Stimulated activated CD4-positive, alpha-beta T cell treated with anti-CD3 and anti-CD28 coated beads, Interleukin-15, amount 100 ng/mL, for 1 hour (primary cell): ENCODE measurements at places on chromosomes 7 and 10.

- DNase-seq, result no peak
Observed at GRCh38 chr7:121166916-121167315, 161.9 kb upstream of the WNT16 start.

DNA sequence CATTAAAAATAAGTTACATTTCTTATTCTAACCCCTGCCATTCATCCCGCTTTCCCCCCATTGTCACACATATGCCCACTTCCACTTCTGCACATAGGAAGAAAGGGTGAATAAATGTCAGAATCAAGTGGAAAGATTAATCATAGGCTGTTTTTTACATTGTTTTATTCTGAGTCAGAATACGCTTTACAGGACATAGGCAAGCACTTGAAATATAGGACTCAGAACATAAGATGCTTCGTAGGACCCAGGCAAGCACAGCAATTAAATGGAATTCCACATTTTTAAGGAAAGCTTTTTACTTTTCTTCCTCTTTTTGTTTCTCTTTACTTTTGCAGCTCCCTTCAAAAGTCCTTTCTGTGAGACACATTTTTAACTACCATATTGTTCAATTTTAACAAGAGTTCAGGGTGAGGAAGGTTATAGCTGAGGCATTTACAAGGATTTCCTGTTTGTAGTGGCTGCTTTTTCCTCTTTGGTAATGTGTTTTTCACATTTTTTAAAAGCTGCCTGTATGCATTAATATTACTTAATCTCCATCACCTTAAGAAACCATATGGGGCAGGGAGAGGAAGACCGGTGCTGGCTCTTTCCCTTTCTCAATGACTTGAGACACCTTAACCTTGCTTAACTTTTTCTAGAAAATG is 130.0 kb downstream of the TES start:
- DNase-seq, result no peak

DNA sequence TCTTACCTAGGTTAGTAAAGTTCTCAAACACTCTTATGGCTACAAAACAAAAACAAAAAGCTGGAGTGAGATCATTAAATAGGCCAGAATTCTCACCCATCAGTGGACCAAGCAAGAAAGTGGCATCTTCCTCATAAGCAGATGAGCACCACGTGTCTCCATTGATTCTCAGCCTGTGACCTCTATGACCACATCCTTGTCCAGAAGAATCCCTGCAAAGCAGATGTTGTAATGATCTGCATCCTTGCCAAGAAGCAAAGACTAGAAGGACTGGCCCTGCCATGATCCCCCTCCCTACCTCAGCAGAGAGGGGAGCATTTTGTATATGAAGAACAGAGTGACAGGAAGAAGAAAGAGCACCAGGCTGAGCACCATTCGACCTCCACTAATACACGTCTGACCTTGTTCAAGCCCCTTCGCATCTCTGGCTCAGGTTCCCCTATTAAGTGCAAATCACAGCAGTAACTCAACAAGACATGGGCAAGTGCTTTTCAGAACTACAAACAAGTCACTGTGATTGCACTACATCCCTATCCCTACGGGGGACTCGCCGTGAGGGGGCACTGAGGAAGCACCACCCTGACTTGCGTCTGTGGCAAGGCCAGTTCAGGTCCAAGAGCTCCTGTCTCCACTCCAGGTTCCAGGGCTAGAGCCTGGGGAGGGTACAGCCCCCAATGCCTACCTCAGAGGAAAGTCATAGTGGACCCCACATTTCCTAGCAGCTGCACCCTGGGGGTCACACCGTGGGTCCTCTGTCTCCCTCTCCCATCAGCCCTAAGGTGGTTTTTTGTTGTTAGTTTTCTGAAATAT is 22.2 kb upstream of the RASSF4 start:
- DNase-seq, result no peak

DNA sequence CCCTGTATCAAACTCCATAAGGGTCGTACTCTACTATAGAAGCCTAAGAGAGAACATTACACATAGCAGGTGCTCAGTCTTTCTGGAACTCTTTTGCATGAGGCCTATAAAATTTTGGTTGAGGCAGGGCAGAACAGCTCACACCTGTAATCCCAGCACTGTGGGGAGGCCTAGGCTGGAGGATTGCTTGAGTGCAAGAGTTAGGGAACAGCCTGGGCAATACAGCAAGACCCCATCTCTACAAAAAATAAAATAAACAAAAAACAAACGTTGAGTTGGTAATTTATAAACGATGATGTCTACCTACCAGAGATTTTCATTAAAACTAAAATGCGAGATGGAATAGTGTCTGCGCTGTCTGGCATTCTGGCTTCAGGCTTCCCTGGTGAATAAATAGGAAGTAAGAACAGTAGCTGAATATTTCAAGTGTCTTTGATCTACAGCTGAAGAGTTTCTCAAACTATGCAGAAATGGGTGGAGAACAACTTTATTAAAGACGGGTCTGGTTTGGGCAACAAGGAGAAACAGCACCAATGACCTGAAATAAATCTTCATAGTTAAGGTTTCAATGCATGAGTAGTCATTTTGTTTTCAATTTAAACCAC is 774 bp downstream of the PON2 start:
- DNase-seq, result no peak
